ENCODE measurements at places on chromosomes 2 and 18.

DNA sequence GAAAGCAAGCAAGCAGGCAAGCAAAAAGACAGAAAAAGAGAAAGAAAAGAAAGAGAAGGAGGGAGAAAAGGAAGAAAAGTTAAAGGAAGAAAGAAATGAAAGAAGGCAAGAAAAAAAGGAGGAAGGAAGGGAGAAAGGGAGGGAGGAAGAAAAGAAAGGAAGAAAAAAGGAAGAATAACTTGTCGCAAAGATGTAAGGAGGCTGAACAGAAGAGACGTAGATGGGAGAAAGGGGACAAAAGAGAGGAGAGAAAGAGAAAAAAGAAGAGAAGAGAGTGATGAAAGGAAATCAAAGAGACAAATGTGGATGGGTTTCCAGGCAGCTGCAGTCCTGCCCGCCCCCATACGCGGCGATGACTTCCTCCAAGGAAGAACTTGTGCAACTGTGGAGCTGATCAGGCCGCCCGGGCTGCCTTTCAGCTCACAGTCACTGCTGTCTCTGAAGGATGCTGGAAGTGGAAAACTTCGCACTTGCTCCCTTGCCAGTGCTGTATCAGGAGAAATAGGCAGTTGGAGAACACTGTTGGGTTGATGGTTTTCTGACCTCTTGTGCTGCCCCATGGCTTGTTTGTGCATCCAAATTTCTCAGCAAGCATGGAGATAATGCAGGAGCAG, 52.9 kb downstream of the TRIB2 start:
- DNase-seq, result peak; percentile 60

GRCh38 chr2:110116033-110116710, 550 bp upstream of the MALL start:
- DNase-seq, result peak; percentile 60

DNA sequence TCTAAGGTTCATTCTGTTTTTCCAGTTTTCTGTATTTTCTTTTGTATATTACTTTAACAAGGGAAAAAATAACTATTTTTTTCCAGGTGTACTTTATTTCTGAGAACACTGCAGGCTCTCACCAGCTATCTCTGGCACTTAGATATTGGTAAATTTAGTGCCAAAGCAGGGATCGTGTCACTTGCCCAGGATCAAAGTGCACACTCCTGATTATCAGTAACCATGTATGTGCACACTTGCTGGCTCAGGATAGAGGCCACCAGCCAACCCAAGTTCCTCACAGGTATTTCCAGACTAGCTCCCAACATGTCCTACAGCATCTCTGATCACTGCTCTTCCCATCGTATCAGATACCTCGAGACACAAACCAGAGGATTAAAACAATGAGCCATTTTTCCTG, 5.8 kb upstream of the FZD5 start:
- DNase-seq, result no peak

DNA sequence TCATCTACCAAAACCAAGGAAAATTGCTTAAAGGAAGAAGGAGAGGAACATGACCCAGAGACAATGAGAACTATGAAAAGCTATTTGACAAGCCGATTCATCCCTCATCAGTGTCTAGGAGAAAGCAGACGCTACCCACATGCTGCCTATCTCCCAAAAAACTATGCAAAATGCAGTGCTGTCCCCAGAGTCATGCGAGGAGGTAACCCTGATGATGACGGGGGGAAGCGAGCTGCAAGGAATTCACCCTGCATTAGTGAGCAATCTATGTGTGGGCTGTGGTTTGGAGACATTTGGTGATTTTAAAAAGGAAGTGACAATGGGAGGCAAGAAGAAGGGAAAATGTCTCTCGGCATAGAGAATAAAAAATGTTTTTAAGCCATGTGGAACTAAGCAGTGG, 472.7 kb downstream of the CMPK2 start:
- peak; percentile 83 for DNase-seq

GRCh38 chr18:26919627-26920026, 54.1 kb upstream of the AQP4 start:
- peak; percentile 2 for DNase-seq

GRCh38 chr2:172704072-172704936, 31.3 kb upstream of the RAPGEF4 start:
- peak; percentile 44 for DNase-seq

DNA sequence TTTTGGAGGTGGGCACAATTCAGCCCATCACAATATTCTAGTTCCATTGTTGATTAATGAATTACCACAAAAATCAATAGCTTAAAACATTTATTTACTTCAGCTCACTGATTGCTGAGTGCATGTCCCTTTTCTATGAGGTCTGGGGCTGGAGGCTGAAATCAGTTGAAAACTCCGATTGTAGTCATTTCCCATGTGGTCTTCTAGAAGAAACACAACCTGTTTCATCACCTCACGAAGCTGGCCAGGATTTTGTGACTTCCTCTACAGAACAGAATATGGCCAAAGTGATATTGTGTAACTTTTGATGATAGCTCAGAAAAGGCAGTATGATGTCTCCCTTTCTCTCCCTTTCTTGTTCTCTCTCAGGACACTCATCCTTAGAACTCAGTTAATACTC, 44.1 kb upstream of the CYRIA start:
- no peak for DNase-seq

- no peak for DNase-seq
Measured at GRCh38 chr2:241849616-241850543, 8.8 kb downstream of the PDCD1 start.

DNA sequence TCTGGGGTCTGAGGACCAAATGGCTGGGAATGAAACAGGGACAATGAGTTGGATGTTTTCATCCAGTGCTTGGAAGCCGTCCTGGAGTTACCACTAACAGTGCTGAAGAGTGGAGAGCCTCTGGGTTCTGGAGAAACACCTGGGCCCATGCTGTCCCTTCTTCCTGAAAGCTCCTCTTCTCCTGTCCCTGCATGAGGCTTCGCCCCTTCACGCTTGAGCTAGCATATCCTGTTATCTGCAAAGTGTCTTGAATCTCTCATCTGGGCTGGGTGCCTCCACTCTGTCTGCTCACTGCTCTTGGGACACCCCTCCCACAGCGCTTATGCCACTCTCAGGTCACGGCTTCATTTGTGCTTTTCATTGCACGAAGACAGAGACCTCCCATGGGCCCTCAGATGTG, 154.5 kb downstream of the MYCN start:
- DNase-seq, result no peak

GRCh38 chr2:1995584-1995983, 251.3 kb upstream of the PXDN start:
- DNase-seq, result no peak

- DNase-seq, result peak; percentile 24
Measured at GRCh38 chr2:235087832-235088495, 136.1 kb downstream of the SH3BP4 start.

GRCh38 chr2:24122366-24123194, 554 bp downstream of the PFN4 start:
- DNase-seq, result no peak

Measured in fibroblast of skin of right biceps (primary cell).